AG08396 (cell line): ENCODE measurements at places on chromosomes 12 and 14.

DNA sequence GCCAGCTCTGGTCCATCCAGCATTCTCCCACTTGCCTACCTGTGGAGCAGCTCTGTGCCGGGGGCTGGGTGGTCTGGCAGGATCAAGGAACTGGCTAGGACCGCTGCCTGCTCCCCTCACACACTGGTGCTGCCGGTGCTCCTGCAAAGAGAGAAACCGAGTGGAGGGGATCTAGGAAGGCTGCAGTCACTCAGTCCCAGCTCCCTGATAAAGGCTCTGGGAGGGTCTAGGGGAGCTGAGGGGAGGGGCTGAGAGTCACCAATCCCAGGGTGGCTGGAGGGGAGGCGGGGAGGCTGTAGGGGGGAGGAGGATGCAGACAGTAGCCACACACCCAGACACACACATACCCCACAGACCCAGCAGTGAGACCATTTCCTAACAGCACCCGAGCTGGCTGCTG, at the start of gene TAC3:
Gene TAC3 (minus strand): TSS at position 182 of the 400 bp plus-strand sequence. CDS start 732 bp downstream, outside the sequence.
- no peak for DNase-seq

- DNase-seq: no peak
Measured at GRCh38 chr12:51793201-51793600, 55.3 kb downstream of the FIGNL2 start.

DNA sequence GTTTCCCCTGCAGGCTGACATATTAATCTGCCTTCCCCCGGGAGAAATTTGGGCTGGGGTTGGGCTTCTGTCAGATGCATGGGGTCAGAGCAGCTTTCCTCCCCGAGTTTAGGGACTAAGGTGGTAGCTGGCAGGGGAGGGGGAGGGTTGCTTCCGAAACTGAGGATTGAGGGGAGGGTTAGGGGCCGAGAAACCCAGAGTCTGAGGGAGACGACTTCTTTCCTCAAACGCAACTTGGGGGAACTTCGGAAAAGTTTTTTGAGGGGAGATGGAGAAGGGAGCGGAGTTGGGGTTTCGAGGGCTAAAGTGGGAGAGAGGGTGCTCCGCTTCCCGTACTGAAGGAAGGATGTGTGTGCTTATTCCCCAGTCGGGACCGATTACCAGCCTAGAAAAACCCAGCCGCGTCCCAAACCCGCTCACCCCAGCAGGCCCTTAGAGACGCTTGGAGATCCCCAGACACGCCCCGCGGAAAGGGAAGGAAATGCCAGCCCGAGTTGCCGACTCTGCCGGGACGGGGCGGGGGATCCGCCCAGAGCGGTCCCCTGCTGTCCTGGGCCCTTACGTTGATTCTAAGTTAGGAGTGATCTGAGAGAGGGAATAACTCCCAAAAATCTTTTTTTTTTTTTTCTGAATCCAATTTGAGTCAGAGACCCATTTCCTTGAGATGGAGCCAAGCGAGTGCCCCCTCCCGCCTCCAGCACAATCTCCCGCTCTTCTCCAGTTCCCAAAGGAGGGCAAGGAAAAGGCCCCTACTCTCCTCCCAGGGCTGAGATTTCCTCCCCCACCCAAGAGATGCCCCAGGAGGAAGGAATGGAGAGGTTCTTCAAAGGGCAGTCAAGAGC, 61.9 kb downstream of the SMUG1 start:
- DNase-seq: peak; percentile 72

DNA sequence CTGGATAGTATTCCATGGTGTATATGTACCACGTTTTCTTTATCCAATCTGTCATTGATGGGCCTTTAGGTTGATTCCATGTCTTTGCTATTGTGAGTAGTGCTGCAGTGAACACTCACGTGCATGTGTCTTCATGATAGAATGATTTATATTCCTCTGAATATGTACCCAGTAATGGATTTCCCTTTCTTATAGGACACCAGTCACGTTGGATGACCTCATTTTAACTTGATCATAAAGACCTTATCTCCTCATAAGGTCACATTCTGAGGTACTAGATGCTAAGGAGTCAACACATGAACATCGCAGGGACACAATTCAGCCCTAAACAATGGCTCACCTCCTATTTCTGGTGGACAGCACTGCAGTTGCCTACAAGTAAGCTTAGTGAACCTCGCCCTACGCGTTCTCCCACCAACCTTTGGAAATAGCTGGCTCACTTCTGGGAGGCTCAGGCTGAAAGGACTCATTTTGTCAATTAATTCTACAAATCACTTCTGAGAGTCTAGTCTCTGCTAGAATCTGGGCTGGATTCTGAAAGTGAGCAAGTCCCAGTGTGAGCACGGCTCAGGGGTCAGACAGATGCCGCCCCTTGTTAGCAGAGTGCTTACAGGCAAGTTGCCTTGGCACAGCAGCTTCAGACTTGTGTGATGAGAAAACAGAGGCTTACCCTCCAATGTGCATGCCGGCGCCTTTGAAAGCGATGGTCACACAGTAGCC, 183.8 kb upstream of the GSC start:
- DNase-seq: no peak

- DNase-seq: no peak
Measured at GRCh38 chr14:24713404-24713803, 79.4 kb upstream of the GZMB start.

DNA sequence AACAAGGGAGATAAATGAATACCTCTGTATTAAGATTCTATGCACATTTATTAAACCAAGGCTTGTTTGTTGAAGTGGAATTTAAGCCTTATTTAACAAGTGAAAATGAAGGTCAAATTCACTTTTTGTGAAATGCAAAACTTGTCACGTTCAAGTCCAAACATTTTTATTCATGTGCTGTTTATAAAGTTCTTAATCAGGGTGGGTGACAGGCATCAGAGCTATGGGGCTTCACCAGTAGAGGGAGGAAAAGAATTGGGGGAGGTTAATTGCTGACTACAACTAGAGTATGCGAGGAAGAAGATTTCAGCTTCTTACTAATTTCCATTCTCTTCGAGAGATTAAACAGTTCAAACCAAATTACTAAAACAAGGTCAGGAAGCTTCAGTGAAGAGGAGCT, 9.7 kb downstream of the MOK start:
- peak; percentile 33 for DNase-seq

DNA sequence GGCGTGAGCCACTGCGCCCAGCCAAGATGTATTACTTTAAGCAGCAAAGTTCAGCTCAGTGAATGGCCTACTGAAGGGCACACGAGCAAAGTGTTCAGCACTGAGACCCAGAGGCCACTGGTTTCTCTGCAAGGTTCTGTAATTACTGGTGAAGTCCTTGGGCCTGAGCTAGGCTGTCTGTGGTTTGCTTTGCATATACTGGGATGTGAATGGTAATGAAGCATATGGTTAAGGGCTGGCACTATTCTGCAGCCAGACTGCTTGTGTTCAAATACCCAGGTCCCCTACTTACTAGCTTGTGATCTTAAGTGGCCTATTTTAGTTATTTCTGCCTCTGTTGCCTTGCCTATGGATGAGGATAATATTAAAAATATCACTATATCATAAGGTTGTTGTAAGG, 72.0 kb downstream of the LLPH start:
- DNase-seq: no peak

DNA sequence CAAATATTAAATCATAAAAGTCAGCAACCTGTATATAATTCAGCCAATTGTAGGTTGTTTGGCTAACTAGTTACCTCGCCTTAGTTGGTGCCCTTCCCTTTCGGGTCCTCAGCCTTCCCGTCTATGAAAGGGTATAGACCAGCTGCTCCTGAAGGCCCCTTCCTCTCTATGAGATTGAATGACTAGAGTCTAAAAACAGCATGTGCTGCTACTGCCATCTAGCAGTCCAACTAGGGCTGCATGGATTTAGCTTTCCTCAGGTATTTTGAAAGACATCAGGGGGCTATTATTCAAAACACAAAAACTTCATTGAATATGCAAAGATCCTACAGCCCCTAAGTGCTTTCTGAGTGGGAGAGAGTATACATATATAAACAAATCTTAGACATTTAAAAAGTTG, 37.0 kb upstream of the TMEM263 start:
- DNase-seq: no peak

DNA sequence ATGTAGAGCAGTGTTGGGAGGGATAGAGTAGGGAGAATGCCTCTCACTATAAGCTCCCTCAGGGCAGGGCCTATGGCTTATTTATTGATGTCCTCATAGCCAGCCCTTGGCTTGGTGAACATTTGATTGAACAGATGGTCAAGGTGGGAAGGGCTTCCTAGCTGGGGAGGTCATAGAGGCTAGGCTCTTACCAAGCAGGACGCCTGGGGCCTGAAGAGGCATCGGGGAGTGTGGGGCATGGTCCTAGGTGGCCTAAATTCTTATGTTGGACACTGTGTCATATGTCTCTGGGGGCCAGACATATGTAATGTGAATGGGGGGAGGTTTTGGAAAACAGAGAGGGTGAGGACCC, 17.9 kb upstream of the KRT86 start:
- DNase-seq: no peak

GRCh38 chr12:3199551-3200031, 122.4 kb downstream of the TSPAN9 start:
- peak; percentile 60 for DNase-seq

GRCh38 chr14:104892531-104893434, 27.7 kb downstream of the CEP170B start:
- DNase-seq: no peak

- no peak for DNase-seq
Measured at GRCh38 chr12:123250471-123251383, 17.5 kb downstream of the MTRFR start.

GRCh38 chr12:124284368-124284767, 10.5 kb upstream of the RFLNA start:
- DNase-seq: no peak

DNA sequence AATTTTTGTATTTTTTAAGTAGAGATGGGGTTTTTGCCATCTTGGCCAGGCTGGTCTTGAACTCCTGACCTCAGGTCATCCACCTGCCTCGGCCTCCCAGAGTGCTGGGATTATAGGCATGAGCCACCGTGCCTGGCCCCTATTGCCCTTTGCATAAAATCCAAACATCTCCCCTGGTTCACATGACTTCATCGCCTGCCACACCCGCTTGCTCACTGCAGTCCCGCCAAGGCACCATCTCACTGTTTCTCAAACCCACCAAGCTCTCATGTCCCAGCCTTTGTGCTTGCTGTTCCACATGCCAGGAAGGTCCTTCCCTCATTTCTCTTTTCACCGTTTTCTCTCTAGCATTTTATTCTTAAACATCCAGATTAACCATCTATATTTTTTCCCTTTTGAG, 9.7 kb downstream of the RHOF start:
- DNase-seq: no peak

DNA sequence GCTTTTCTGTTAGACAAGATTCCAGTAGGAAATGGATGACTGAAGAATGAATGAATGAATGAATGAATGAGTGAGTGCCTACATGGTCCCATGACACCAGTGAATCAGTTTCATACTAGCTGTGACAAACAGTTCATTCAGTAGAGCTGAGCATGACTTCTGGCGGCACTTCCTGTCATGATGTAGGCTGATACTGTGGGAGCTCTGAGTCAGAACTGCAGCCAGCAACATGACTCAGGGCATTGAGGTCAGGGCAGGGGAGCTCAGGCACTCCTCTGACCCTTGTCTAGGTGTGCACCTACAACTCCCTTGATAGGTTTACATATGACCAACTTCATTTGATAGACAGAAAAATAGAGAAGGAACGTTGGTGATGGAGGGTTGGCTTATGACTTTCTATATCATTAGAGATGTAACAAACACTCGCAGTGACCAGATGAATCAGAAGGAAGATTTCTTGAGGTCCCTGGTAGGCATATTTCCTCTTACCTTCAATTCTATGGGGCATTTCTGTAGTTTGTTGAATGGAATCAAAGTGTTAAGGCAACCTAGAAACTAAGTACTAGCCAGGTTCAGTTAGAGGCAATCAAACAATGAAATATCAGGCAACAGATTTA, 139.3 kb upstream of the ARHGAP5 start:
- DNase-seq: peak; percentile 63

GRCh38 chr12:22360774-22361173, 26.3 kb upstream of the ST8SIA1 start:
- DNase-seq: no peak

DNA sequence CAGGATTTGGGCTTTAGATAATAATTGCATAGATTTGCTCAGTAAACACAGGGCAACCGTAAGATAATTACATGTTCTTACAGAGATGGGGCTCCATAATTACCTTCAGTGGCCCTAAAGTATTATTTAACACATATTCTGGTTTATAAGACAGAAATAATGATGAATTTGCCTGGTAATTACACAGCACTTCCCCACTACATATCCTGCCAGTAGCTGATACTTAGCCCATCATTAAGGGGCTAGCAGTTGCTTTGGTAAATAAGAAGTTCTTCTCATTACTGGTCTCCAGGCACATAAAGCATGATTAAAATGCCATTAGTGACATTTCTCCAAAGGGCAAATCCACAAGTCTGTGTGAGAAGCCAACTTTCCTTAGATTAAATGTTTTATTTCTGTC, 158.7 kb downstream of the NUAK1 start:
- DNase-seq: no peak

DNA sequence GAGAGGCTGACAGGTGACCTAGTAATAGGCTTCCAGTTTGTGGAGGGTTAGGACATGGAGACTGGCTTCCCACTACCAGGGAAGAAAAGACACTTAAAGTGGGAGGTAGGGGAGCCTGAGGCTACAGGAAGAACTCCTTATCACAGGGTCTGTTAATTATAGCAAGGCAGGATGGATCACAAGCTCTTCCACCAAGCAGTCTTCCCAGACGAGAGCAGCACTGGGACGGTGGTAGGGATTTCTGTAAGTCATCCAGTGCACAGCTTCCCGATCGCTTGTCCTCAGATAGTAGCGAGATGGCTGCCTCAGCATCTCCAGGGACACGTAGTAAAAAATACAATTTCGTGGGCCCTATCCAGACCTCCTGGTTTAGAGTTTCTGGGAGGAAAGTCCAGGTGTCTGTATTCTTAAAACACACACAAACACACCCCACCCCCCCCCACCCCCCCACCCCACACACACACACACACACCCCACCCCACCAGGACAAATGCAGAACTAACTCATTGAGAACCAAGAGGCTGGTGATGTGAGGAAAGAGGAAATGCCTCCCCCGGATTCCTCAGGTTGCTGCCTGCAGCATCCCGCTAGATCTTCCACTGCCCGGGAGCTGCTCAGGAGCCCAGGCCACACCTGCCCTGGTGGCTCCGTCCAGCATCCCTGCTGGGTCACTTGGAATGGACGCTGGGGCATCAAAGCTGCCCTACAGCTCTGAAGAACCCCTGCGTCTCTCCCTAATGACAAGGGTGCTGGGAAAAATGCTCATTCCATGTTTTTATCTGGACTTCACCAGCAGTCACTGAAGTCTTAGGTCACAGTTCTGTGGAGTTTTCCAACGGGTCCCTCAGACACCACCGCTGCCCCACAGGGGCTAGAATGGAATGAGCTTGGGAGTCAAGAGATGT, 307.2 kb downstream of the CACNA1C start:
- DNase-seq: no peak
